ENCODE measurements at places on chromosomes 3 and 15.

DNA sequence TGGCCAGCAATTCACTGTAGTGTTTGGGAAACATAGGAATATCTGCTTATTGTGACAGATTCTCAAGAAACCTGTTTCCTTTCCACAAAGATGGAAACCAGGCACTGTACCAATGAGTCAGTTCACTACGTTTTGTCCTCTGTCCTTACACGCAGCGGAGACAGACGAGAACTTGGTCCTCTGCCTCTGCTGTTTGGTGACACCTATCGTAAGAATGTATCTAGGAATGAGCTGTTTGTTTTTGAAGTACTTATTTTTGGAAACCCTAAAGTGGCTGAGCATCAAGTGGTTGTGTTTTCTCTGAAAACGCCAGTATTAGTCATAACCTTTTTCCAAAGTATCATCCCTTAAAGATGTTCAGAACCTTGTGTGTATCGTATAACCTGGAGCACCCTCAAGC is 93.0 kb downstream of the PGPEP1L start:
- DNase-seq: no peak
- no peak overlapping the region for H3K4me3 ChIP-seq
- no peaks in the 10 kb centered on the region for H3K4me1 ChIP-seq
- peaks cover 74% of the 10 kb centered on the region for H3K36me3 ChIP-seq
- H3K27me3 ChIP-seq: no peaks in the 10 kb centered on the region
- peak overlapping the region; percentile 21 for H3K27ac ChIP-seq

DNA sequence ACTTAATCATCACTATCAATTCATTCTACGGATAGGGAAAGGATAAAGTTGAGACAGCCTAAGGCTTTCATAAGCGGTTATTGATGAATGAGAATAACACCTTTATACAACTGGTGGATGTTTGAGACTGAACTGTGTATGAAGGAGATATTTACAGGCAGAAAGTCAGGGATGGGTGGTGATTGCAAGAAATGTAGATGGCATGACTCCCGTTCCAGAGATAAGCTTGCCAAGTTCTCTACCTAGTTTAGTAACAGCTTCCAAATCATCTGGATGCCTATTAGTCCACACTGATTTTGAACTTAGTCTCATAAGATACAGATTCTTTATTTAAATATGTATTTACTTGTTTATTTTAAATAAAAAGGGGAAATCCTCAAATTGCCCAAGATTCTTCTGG is 358.8 kb downstream of the GAP43 start:
- H3K4me3 ChIP-seq: no peak overlapping the region
- H3K27me3 ChIP-seq: no peaks in the 10 kb centered on the region
- no peak for DNase-seq

DNA sequence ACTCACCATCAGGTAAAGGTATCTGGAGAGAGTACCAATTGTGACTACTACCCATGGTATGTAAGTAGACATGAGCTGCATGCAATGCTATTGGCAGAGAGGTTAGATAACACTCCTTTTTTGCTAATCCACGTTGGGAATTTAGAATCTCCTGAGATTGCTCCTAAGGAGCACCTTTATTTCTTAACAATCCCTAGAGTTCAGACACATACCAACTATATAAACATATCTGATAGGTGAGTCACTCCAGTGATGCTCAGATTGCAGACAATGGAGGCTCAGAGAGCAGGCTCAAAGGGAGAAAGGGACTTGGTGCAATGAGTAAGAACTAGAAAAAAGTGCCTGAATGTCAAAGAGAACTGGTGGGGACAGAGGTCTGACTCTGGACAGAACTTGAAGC is 47.0 kb upstream of the LRRFIP2 start:
- no peak overlapping the region for H3K4me3 ChIP-seq
- no peak overlapping the region for H3K27ac ChIP-seq
- H3K36me3 ChIP-seq: no peaks in the 10 kb centered on the region

- H3K4me1 ChIP-seq: no peaks in the 10 kb centered on the region
- H3K27ac ChIP-seq: no peak overlapping the region
- no peaks in the 10 kb centered on the region for H3K36me3 ChIP-seq
- H3K4me3 ChIP-seq: no peak overlapping the region
- H3K27me3 ChIP-seq: no peaks in the 10 kb centered on the region
These were observed 454.1 kb downstream of the EPHB1 start for GRCh38 chr3:135249186-135249585.

DNA sequence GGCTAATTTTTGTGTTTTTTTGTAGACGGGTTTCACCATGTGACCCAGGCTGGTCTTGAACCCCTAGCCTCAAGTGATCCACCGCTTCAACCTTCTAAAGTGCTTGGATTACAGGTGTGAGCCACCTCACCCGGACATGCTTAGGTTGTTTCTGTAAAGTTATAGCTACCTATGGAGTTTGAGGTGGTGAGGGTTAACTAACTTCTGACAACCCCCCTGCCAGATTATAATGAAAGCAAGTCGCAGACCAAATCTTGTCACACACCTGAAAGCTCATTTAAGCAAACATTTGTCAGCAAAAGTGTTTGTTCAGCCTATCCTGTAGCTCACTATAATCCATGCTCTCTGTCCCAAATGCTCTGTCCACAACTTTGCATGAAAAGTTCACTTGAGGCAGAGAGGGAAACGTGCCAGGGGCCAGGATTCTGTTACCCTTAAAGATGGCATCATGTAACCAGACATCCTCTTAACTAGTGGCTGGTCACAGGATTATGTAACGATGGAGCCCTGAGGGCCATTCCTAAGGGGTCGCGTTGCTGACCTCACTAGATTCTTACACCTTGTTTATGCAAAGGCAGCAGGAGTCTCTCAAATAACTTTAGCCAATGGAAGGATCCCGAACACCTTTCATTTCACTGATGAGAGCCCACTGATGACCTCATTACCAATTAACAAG is 24.1 kb upstream of the SENP5 start:
- no peak overlapping the region for H3K27ac ChIP-seq
- no peak overlapping the region for H3K4me3 ChIP-seq
- no peaks in the 10 kb centered on the region for H3K4me1 ChIP-seq
- no peaks in the 10 kb centered on the region for H3K27me3 ChIP-seq
- no peaks in the 10 kb centered on the region for H3K36me3 ChIP-seq
- no peak for DNase-seq
